ENCODE measurements at places on chromosomes 1 and 21.

GRCh38 chr1:198934901-198935305, 296.1 kb downstream of the PTPRC start:
- no peak for DNase-seq

DNA sequence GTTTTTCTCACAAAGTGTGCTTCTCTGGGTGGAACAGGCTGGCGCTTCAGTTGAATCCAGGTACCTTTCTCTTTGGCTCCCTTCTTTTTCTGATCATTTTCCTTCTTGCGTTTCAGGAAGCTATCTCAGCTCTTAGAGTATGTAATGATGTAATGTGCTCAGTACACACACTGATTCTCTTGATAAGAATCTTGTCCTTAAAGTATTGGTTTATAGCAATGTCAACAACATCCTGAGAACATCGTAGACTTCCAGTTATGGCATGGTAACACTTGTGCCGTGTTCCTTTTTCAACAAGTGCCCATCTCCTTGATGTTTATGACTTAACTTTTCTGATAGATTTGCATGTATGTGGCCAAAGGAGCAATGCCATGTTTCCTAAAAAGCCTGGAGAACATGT, 11.7 kb upstream of the ABCD3 start:
- DNase-seq = no peak

- DNase-seq = no peak
Observed at GRCh38 chr1:201778279-201779065, 50.5 kb upstream of the IPO9 start.

GRCh38 chr1:222285526-222285925, 262.4 kb downstream of the HHIPL2 start:
- no peak for DNase-seq

- DNase-seq = no peak
Observed at GRCh38 chr1:38115682-38116202, 69.1 kb upstream of the POU3F1 start.

- DNase-seq = no peak
Observed at GRCh38 chr1:56331207-56331891, 248.0 kb downstream of the PLPP3 start.

DNA sequence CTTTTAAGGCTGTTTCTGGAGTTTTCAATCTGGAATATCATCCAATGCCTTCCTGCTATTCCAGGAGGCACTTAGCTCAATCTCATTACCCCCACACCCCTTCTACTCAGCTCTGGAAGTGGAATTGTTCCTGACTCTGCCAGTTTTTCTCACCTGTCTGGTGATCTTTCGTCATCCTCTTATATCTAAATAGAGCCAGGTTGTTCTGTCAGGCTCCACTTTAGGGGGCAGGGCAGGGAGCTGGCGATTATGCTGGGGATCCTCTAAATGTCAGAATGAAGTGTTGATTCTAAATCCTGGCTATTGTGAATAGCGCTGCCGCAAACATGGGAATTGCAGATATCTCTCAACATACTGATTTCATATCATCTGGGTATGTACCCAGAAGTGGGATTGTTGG, 63.6 kb upstream of the ETV3 start:
- DNase-seq = no peak

DNA sequence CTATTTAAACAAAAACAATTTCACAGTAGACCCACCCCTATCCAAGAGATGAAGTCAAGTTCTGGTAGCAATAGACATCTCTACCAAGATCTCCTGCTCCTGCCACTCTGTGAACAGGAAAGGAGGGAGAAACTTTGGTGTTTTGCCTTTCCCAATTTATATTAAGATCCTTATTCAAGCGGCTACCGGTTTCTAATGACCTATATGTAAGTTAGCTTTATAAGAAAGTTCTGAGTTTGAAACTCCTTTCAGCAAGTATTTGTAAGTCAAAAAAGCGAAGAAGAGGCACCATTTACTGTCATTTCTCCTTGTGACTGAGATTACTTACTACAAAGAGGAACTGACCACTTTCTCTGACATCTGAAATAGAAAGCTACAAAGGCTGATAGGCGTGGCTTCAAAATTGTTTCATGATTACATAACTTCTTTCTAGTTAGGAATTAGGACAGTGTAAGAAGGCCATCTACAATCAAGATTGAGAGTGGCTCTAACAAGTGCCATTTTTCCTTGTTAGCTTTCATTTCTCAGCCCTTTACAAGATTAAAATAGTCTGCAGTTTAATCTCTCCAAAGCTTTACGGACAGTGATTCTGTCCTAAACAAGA, at the start of gene MNDA:
Gene MNDA, plus strand, starts transcription at position 448 of the 604 bp plus-strand sequence. CDS start 10,803 bp downstream, outside the sequence.
- DNase-seq = no peak

DNA sequence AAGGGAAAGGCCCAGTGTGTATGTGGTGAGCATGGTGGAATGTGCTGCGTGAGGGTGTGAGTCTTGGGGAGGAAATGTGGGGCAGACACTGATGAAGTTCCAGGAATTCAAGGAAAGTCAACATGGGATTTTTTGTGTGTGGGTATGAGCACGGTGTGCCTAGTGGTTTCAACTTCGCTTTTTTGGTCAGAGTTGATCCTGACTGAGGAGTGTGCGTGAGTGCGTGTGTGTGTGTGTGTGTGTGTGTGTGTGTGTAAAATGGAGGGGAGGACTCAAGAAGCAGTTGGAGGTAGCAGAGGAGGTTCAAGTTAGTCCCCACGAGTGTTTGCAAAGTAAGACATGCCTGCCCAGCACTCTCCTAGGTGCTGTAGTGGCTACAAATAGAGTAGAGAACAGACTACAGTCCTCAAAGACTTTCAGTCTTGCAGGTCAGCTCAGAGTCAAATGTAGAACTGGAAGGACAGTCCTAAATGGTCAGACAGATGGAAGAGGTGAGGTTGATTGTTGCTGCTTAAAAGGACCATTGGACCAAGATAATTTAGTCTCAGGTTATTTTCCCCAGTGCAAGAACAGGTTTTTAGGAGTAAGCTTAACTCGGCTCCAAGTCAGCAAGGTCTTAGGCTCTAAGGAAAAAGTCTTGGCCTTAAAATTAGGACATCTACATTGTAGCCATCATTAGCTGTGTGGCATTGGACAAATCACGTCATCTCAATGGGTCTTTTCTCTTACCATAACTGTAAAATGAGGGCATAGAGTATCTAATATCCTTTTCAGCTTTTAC, 25.0 kb downstream of the SLAMF1 start:
- no peak for DNase-seq

GRCh38 chr1:154733621-154734020, 125.6 kb upstream of the ADAR start:
- DNase-seq = no peak

DNA sequence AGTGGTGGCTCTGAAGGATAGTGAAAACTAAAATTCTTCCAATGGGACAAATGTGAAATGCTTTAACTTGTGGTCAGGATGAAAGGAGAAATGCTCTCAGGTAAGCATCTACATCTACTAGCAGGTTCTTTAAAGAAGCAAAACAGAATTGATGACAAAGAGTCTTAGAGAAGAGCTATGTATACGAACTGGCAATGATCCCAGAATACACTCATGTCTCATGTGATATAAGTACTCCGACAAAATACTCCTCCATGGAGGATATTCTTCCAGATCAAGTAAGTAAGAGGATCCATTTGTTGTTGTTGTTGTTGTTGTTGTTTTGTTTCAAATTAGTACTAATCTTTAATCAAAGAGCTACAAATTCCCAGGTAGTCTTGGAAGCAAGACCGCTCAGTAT, 174.0 kb upstream of the ATP1B1 start:
- DNase-seq = no peak

GRCh38 chr1:213345621-213346020, 294.6 kb downstream of the RPS6KC1 start:
- DNase-seq = no peak
